ENCODE measurements at places on chromosomes 2 and 18.

GRCh38 chr18:31230495-31230894 is 67.8 kb upstream of the DSC1 start:
- DNase-seq, result no peak

GRCh38 chr2:214180071-214180470 is 230.8 kb upstream of the VWC2L start:
- no peak for DNase-seq

DNA sequence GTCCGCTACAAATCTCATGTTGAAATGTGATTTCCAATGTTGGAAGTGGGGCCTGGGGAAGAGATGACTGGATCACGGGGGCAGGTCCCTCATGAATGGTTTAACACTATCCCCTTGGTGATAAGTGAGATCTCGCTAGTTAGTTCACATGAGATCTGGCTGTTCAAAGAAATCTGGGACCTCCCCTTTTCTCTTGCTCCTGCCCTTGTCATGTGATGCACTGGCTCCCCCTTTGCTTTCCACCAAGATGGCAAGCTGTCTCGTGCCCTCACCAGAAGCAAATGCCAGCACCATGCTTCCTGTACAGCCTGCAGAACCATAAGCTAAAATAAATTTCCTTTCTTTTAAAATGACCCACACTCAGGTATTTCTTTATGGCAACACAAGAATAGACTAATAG is 57.3 kb upstream of the C2orf15 start:
- no peak for DNase-seq

- DNase-seq, result no peak
Observed at GRCh38 chr2:5982903-5983265, 290.7 kb downstream of the SOX11 start.

DNA sequence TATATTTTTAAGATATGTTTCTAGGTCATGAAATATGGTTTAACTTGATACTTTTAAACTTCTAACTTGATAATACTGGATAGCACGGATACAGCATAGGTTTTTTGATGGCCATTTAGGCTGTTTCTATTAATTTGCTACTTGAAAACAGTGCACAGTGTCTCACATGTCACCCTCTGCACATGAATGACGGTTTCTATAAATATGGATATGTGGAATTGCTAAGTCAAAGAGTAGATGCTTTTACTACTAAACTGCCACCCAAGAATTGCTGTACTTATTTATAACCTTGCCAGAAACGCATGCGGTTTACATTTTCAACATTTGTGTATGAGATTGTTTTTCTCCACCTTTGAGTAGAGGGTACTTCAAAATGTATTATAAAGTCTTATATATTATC is 174.6 kb upstream of the LYPD1 start:
- DNase-seq, result no peak

DNA sequence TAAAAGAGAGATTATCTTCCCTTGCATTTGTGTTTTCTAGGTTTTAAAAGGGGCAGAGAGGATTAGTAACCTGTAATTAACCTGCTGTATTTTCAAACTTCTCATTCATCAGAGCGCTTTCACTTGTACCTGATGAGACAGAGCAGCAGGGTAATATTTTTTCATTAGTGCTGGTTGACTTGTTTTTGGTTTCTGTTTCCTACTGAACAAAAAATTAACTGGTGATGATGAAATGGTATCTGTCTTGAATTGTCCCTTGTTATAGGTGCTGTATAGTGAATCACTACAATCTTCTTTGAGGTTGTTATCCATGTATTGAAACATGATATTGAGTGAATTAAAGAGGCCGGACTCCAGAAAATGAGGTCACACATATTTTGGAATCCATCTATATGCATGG is 37.9 kb downstream of the CDH20 start:
- no peak for DNase-seq

Data from WTC11 (cell line).